ENCODE measurements at places on chromosomes 13 and 19.

- no peak for DNase-seq
Measured at GRCh38 chr19:16315825-16316505, 8.7 kb upstream of the KLF2 start.

- DNase-seq, result no peak
Measured at GRCh38 chr19:35006342-35006998, 6.3 kb downstream of the GRAMD1A start.

- DNase-seq, result peak; percentile 60
Measured at GRCh38 chr19:2337329-2337707, 8.8 kb downstream of the SPPL2B start.

DNA sequence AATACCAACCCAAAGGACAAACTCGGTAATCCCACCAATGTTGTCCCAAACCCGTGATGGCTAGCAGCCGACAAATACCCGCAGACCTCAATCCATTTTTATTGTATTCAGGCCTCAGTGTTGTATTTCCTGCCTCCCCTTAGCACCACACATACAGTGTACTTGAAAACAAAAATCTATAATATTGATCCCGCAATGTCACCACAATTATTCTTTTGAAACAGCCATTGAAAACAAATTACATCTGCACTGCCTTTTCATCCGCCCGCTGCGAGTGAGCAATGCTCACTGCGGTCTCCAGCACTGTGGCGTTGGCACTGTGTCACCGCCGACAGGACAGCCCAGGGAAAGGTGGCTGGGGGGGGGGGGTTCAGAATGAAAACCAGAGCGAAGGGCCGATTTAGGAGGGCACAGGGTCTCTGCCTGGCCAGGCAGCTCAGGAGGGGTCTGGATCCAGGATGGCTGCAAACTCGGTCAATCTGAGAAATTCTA lies 385.8 kb upstream of the ZNF507 start:
- DNase-seq, result no peak

DNA sequence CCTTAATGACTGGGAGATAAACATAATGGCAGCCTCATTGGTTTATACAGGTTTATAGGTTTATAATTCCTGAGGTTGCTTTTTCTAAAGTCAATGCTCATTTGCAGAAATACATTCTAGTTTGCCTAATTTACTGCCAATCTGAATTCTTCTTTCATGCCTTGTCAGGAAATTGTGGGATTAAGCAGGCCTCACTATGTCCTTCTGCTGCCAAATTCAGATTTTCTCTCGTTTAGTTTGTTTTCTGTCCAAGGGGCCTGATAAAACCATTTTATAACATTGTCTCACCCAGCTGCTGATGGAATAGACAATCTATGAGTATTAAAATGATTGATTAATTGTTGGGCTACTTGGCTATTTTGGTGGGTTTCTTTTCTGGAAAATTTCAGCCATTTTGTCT lies 42.4 kb upstream of the OBI1 start:
- no peak for DNase-seq

DNA sequence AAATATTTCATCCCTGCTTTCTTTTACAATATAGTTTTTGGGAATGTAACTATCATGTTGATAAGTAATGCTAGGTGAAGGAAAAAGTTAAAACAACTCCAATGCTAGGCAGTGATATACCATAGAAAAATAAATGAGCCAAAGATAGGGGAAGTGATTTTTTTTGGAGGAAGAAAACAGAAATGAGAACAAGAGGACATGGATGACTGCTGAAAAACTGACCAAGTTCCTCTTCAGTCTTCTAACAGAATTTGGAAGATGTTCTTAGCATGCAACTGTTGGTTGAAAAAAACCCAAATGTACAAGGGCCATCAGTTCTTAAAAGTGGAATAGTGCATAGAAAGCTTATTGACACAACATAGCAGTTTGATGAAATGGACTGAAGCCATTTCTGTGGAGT lies 262.5 kb upstream of the STARD13 start:
- DNase-seq, result no peak

DNA sequence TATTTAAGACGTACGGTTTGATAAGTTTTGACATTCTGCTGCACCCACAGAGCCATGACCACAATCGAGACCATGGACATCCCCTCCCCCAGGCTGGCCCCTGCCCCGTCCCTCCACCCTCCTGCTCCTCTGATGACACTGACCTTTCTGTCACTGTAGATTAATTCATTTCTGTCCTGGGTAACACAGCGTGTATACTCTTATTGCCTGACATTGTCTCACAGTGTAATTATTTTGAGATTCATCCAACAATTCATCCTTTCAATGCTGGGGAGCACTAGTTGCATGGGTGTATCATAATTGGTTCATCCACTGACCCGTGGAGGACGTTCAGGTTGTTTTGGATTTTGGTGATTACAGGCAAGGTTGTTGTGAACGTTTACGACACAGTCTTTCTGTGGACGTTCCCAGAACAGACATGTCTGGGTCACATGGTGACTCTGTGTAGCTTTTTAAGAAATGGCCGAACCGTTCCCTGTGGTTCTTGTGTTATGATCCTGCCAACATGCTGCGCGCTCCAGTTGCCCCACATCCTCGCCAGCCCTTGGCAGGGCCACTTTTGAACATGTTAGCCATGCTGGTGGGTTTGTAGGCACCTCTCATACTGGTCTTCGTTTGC lies 41.9 kb downstream of the C13orf46 start:
- DNase-seq, result no peak

- no peak for DNase-seq
Measured at GRCh38 chr13:113726961-113727411, 32.0 kb upstream of the TMEM255B start.

- peak; percentile 79 for DNase-seq
Measured at GRCh38 chr19:42284066-42284501, 15.0 kb downstream of the CIC start.

DNA sequence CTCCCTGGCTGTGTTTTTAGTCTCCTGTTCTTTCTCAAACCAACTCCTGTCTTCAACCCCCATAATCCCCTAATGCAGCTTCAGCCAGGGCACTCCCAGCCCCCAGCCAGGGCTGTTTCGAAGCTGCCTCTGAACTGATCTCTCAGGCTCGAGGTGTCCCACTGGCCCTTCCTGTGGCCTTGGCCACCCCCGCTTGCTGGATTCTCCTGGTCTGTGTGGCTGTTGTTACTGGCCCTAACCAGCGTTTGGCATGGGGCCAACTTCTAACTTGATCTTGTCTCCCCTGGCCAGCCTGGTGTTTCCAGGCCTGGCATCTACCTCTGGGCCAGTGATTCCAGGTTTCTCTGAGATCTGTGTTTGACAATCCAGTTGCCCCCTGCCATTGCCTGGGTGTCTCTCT lies 11.0 kb downstream of the XAB2 start:
- no peak for DNase-seq

DNA sequence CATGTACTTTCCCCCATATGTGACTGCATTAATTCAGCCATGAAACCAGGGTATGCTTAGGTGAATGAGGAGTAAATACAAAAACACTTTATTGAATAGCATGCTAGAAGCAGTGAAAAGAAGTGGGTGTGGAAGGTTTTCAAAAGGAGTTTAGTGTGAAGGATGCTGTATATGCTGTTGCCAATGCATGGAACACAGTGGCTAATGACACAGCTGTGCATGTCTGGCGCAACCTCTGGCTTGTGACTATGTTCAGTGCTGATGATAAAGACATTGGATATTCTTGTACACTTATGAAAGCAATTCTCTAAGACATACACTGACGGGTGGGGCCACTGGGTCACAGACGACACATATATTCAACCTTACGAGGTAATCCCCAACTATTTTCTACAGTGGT lies 55.2 kb downstream of the SOX21 start:
- DNase-seq, result no peak

GRCh38 chr13:49641801-49642291 lies 13.5 kb downstream of the ARL11 start:
- DNase-seq, result no peak

DNA sequence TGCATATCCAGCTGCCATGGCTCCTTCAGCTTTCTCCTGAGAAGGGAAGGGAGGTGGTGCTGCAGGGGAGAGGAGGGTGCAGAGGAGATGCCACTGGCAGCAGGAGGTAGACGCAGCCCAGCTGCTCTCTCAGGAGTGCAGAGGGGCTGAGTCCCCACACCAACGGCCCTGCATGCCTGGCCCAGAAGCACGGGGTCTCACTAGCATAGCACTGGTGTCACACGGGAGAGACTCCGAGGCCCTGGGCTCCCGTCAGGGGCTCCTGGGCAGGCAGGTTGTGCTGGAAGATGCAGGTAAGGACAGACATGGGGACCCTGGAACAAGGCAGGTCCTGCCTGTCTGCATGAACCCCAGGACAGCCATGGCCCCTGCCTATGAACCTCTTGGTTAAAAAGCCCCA lies 80.1 kb downstream of the C1QTNF9 start:
- no peak for DNase-seq

DNA sequence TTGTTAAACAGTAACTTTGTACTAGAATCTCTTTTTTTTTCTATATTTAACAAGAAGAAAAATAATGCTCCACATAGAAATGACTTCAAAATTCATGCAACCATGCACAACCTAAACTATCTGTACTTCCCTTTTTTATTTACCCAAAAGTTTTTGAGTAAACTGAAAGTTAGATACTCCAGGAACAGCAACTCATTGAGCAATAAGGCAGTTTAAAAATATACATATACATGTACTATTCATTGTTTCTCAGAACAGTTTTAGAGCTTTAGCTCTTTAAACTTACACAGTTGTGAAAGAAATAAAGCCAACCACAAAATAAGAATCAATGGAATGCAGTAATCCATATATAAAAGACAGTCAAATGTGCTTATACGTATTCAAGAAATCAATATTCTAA lies 39.2 kb downstream of the MTMR6 start:
- no peak for DNase-seq

- no peak for DNase-seq
Measured at GRCh38 chr13:45410466-45410865, 7.7 kb downstream of the SLC25A30 start.

DNA sequence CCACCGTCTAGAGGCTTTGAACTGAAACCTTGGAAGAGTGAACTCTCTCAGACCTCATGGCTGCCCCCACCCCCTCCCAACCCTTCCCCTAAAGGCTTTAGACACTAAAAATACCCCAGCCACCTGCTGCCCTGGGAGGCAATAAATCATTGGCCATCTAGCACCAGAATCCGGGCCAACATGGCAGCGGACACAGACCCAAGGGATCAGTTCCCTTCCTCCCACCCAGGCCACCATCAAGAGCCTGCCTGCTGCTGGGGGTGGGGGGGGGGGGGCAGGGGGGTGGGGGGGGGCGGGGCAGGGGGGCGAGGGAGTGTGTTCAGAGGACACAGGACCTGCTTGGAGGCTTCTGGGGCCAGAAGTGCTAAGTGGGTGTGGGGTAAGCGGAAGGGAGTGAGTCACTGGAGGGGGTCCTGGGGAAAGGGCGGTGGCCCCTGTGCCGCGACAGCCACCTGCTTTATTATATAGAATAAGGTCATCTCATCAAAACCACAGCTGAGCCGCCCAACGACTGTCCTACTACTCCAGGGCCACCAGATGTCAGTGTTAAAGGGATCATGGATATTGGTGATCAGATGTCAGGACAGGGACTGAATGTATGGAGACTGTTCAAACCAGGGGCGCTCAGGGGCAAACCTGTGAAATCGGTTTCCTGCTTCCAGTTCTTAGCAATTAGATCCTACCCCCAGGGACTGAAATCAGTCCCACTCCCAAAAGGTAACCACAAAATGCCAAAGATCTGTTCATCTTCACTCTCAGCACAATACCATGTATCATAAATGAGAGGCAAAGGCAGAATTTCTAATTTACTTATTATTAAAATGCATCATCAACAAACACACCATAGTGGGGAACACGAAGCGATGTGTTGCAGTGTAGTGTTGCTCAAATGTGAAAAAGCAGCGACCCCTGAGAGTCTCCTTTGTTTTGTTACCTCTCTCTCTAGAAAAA lies 24.3 kb downstream of the ARL11 start:
- DNase-seq, result no peak

DNA sequence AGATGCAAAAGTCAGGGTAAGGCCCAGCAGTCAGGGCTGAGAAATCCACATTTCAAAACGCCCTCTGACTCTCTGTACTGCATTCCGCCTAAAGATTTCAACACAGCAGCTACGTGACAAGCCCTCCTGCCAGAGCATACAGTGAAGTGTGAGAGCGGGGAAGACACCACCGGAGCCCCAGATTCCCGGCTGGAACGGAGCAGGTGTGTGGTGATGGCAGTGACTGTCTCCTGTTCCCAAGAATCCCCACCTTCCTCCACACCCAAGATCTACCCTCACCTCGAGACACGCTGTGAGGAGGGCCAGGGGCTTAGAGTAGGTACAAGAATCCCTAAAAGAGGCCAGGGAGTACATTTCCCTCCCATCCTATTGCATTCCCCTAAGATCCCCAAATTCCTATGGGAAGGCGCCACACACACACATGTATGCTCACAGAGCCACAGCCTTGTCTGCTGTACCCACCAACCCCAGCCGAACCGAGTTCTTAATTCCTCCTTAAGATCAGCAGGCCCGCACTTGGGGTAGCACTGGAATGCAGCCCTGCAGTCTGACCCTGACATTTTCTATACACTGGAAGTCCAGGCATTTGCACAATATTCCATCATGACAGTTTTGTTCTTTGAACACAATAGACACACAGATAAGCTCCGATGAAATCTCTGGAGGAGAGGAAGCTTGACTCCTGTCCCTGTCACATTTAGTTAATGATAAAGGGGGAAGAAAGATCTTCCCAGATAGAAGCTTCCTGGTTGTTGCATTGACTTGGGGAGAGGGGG lies 102.9 kb downstream of the FOXO1 start:
- DNase-seq, result no peak

DNA sequence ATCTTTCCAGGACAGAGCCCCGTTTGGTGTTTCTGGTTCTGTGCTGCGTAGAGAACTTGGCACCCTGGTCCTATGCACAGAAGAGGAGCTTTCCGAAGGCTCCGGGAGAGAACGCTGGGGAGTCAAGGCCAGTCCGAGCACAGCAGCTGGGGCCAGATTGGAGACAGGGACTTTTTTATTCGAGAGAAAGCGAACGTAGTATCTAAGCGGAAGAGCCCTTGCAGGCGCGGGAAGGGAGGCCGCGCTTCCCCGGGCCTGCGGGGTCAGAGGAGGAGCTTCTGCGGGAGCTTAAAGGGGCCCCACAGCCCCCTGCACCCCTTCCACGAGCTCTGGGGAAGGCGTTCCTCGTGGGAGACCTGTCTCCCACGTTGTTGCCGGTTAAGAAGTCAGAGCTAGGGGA lies 48.6 kb upstream of the ARHGEF7 start:
- DNase-seq, result no peak

GRCh38 chr19:48720251-48720612 lies 707 bp upstream of the MAMSTR start:
- DNase-seq, result no peak

- no peak for DNase-seq
Measured at GRCh38 chr19:15114153-15114540, 6.9 kb downstream of the SYDE1 start.

- peak; percentile 39 for DNase-seq
Measured at GRCh38 chr19:47391510-47392223, 27.7 kb downstream of the MEIS3 start.

- no peak for DNase-seq
Measured at GRCh38 chr13:94323764-94324758, 155.4 kb downstream of the DCT start.

DNA sequence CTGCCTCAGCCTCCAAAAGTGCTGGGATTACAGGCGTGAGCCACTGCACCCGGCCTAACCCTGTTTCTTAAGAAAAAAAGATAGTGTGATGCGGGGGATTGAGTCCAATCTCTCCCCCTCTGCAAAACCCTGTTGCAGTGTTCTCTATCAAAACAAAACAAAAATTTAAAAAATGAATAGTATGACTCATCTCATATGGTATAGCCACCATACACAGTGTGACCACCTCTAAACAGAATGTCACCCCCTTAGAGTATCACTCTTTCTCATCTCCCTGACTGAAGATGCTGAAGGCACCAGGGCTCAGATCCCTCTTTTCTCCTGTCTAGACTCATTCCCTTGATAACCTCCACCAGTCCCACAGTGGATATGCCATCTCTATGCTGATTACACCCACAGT lies 6.8 kb upstream of the ERF start:
- DNase-seq, result no peak

Measured in occipital lobe (tissue), 3 donors.